ENCODE measurements at places on chromosomes 5 and 9.
A peak's percentile ranks its signal among the peaks of the same experiment; 100 is the strongest.

DNA sequence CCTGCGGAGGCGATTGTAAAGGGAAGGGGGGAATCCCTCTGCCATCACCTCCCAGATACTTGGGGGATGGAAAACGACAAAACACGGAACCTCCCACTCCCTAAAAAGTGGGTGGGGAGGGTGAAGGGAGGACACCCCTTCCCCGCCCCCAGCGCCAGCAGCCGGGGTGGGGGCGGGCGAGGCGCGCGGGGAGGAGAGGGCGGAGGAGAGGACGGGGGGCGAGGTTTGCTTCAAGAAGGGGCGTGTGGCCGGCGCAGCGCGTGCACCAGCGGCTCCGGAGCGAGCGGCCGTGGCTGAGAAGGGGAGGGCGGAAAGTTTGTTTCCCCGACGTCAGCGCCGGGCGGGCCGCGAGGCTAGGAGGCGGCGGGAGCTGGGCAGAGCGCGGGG is at the start of gene PRRX2:
TSS of gene PRRX2 (plus strand) at position 259 of the 387 bp plus-strand sequence. CDS start 221 bp downstream, outside the sequence.
- DNase-seq, result no peak

GRCh38 chr9:136433043-136433715 is 6.5 kb downstream of the INPP5E start:
- no peak for DNase-seq

DNA sequence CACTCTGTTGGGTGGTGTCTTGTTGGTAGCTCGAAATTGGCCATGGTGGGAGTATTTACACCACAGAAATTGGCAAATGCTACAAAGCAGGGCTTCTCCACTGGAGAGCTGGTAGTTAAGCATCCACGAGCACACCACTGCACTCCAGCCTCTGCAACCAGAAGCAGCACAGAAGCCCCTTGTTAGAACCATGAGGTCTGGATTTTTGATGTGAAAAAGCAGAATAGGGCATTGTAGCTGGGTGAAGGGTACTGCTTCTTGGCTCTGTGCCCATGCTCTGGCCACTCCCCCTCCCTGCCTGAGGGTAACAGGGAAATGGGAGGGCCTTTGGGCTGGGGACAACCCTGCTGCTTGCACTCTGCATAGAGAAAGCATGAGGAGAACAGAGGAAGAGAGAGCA is 81.2 kb upstream of the UBTD2 start:
- peak; percentile 47 for DNase-seq

DNA sequence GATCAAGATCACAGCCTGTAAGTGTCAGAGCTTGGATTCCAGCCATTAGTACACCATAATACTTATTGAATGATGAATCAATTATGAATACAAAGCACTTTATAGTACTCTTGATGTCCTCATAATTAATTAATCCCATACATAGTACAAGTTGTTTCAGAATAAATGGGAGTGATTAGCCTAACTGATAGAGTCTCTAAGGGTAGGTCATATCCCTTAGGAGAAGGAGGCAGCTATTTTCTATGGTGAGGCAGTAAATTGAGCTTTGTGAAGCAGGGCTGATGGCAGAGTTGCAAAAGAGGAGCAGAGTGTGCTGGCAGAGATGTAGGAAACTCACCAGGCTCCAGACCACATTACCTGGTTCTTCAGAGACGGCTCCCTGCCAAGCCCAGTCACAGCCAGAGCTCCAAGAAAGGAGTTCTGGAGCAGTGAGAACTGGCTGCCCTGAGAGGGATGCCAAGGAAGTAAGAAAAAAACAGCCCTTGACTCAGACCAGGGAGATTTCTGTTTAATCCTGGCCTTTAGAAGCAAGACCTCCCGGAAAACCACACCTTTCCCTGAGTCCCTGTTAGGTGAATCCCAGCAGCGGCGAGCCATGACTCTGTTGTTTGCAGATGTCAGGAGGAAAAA is 112.9 kb downstream of the SH3TC2 start:
- DNase-seq, result no peak

DNA sequence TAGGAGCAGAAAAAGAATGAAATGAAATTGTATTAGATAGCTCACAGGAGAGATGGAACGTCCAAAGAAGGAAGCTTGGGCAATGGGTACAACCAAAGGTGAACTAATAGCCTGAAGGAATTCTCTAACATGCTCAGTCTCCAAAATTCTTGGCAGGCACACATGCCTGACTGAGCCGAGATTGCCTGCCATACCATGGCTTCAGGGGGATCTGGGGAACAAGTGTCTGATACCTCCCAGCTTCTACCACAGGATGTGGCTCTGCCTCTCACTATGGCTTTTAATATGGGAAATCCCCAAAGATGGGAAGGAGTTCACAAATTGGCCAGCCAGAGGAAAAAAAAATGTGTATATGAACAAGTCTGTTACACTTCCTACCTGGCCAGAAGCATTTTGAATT is 3.6 kb upstream of the PALM2AKAP2 start:
- DNase-seq, result no peak

GRCh38 chr9:35203528-35203927 is 41.7 kb downstream of the UNC13B start:
- no peak for DNase-seq

- peak; percentile 78 for DNase-seq
These were observed 16.1 kb upstream of the NEUROG1 start for GRCh38 chr5:135551593-135552447.

DNA sequence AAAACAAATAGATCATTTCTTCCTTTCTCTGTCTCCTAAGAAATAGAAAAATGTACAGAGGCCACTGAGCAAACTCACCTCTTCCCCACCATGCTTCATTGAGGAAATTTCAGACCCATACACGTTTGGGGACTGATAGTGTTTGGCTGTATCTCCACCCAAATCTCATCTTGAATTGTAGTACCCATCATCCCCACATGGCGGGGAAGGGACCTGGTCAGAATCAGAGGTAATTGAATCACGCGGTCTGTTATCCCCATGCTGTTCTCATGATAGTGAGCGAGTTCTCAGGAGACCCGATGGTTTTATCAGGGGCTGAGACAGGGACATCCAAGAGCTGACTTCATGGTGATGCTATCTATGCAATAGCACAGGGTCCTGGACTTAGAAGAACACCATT is 1655.8 kb downstream of the MAT2B start:
- no peak for DNase-seq

DNA sequence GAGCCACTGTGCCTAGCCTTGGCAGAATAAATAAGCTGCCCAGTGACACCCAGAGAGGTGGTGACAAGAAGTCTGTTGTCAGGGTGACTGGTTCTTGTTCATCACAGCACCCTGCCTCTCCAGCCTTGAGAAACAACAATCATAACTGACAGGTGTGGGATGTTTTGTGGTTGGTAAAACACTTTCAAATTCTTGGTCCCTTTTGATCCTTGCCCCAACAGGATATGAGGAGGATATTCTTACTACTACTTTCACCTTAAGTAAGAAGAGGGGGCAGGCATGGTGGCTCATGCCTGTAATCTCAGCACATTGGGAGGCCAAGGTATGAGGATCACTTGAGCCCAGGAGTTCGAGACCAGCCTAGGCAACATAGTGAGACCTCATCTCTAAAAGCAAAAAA is 14.2 kb upstream of the FRRS1L start:
- DNase-seq, result no peak

GRCh38 chr5:37839407-37840052 is at the start of gene GDNF:
GDNF (minus strand) TSS chr5:37840041; CDS start chr5:37834796, 5,245 bp downstream.
- DNase-seq, result no peak

- no peak for DNase-seq
These were observed 365.1 kb upstream of the RIOK2 start for GRCh38 chr5:97547999-97548738.

DNA sequence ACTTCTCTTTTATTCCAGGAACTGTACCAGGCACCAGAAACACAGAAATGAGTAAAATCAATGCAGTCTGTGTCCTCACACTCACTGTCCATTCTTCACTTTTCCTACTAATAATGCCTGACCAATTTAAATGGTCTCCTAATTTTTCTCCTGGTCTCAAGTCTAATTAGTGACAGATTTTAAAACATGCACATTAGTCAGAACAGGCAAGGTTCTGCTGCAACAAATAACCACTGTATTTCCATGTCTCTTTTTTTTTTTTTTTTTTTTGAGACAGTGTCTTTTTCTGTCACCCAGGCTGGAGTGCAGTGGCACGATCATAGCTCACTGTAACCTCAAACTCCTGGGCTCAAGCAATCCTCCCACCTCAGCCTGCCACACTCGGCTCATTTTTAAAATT is 99.6 kb downstream of the CEMIP2 start:
- DNase-seq, result no peak

DNA sequence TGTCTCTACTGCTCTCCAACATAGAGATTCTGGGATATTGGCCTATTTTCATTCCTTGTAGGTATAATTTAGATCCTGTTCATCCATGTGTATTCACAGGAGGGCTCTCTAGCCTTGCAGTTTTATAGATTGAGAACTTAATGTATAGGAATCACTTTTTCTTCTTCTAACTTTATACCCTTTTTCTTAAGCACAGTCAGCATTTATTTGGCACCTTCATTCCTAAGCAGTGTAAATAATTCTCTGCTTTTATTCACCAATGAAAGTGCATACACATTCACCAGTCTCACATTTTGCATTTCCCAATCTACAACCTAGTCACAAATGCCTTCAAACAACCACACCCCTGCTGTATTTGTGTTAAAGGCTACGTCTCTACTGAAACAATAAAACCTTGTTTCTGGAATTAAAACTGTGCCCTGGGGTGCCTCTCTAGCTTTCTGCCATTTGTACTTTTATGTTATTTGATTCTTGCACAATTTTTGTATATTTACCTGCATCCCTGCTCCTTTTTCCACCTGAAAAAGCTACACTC is 49.3 kb downstream of the NREP start:
- DNase-seq, result no peak

GRCh38 chr9:32705059-32705458 is 69.6 kb upstream of the TAF1L start:
- DNase-seq, result no peak

- DNase-seq, result peak; percentile 18
These were observed 40.0 kb upstream of the MYO10 start for GRCh38 chr5:16975950-16976624.

DNA sequence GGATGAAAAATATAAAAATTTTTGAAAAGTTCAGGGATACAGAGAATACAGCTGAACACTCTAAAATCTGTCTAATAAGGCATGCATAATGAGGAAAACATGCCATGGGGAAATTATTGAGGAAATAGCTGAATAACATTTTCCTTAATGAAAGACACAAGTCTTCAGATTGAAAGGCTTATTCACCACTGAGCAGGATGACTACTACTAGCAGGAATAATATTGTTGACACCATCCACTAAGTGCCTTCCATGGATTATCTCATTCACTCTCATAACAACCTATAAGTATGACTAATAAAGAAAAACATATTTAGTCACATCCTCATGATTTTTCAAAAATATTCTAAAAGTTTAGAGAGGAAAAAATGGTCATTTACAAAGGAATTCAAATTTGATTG is 96.7 kb upstream of the FER start:
- no peak for DNase-seq

DNA sequence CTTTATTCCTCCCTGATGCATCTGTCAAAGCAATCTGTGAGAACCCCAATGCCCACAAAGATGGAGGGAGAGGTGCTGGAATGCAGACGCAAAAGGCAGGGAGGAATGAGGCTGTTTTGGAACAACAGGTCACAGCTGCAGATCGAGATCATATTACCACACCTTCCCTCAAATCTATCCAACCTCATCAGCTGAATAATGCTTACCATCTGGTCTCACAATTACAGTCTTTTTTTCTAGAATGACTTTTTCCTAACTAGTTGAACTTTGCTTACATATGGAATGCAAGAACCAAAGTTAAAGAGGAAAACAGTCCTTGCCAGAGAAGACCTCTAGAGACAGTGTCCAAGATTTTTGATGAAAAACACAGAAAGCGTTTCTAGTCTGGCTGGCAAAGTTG is 158.1 kb downstream of the LPAR1 start:
- DNase-seq, result no peak

DNA sequence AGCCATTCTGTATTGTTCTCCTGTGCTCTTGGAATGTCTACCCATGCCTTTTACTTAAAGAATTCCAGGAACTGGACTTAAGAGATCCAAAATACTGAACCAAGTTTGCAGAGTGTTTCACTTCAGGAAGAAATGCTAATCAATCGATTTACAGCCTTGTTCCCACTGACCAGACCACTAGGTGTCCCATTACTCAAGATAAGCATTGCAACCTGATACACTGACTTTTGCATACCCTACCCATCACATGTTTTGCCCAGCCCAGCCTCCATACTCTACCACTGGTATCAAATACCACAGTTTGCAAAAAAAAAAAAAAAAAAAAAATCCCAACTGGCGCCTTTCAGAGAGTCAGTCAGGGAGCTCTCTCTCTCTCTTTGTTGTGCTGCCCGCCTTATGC is 550.8 kb downstream of the CDH9 start:
- peak; percentile 7 for DNase-seq

GRCh38 chr5:10059556-10059955 is 190.1 kb downstream of the ATPSCKMT start:
- no peak for DNase-seq

- DNase-seq, result no peak
These were observed 64.8 kb downstream of the HABP4 start for GRCh38 chr9:96514800-96515158.

- DNase-seq, result no peak
These were observed 62.1 kb upstream of the TRPC7 start for GRCh38 chr5:136427426-136427825.

- no peak for DNase-seq
These were observed 96.6 kb downstream of the ISL1 start for GRCh38 chr5:51479840-51480239.

GRCh38 chr5:100667161-100667630 is 132.0 kb downstream of the FAM174A start:
- peak; percentile 92 for DNase-seq

- no peak for DNase-seq
These were observed 15.3 kb downstream of the ASPN start for GRCh38 chr9:92467041-92467440.

- DNase-seq, result no peak
These were observed 246.9 kb upstream of the GAS1 start for GRCh38 chr9:87193925-87194868.

DNA sequence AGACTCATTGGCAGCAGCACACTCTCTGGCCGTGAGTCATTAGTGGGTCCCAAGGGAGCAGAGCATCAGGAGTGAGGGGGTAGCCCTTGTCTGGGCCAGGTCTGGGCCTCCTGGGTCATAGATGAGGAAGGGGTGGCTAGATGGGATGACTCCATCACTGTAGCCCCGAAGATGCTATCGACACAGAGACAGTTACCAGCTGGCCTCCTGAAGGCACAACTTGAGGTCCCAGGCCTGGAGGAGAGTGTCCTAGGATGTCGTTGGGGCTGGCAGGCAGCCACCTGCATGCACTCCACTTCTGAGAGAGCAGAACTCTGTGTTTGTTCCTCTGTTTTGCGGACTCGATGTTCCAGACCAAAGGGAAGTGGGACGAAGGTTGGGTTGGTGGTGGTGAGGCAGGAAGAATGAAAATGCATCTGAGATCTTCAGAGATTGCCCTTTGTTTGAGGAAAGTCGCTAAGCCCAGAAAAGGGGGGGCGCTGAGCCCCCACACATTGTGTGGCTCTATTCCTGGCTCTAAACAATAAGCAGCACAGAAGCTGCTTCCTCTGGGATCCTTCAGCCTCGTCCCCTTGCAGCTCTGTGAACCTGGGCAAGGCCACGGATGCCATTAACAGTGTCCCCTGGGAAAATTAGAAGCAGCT is 4.7 kb downstream of the BTNL9 start:
- DNase-seq, result peak; percentile 70

Measured in NB4 (cell line).